H7 (cell line): ENCODE measurements at places on chromosomes 2 and 18. TPM values are rescaled to one million over a fixed set of nuclear protein-coding genes. Genes with fewer than 3 reads are reported as not detected.

DNA sequence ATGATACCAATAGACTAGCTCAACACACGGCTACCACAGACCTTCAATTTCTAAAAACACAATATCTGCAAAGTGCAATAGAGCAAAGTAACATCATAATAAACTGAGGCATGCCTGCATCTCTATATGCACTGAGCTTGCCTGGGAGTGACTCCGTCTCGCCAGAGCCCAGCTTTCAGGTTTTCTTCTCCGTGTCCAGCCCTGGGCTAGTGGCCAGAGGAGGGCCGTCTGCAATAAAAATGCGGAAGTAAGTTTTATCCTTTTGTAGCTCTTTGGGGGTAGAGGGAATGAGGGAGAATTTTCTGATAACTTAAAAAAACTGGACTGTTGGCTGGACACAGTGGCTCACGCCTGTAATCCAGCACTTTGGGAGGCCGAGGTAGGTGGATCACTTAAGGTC, 41.0 kb upstream of the GPR17 start:
- peak; percentile 5 for DNase-seq

- DNase-seq, result no peak
Measured at GRCh38 chr18:79725486-79725885, 45.9 kb downstream of the CTDP1 start.

DNA sequence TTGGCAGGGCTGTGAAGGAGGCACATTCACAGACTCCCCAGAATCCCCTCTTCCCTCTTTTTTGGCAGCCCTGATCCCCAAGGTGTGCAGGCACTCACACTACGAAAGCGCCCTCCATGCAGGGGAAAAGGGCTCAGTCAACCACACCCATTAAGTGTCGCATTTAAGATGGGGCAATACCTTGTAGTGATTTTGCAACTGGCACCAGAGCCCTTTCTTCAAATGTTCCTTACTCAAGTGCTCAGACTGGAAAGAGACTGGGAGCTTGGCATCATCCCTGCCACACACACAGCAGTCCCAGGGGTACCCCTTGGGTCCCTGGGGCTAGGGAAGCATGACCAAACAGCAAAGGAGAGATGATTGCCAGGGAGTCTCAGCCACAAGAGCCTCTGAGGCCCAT, 190.1 kb downstream of the HAUS1 start:
- DNase-seq, result no peak

DNA sequence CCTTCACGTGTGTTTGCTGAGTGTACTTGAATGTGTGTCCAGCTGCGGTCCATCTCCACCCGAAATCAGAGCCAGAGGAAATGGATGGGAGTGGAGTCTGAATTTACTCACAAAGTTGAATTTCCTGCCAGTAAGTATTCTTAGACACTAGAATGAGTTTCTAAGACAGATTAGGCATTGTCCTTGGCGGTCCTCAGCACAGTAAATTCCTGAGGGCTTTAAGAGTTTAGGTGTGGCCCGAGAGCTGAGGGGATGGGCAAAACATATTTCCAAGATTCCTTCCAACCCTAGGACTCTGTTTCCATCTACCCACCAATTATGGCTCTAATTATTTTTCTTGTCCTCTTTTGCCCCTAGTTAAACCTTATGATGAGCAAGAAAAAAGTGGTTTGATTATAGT, 90.3 kb upstream of the PHLPP1 start:
- no peak for DNase-seq

- no peak for DNase-seq
Measured at GRCh38 chr2:45919160-45919650, 267.7 kb downstream of the PRKCE start.

The CLEC4F gene
- not detected in 2 replicates for total RNA-seq

DNA sequence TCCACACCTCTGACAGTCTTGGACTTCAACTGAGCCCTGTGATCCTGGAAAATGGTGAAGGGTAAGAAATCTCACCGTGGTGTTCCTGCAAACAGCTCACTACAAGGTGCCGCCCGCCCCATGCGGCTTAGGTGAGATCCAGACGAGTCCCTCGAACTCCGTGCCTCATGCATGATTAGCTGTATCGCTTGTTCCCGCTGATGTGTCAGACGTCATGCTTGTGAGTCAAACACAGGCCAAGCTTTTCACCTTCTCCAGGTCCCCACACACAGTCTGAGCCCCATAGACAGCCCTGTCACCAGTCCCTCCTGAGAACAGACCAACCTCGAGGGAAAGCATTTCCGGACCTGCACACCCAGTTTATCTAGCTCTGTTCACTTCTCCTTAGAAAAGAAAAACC, 740.5 kb downstream of the GALR1 start:
- no peak for DNase-seq

GRCh38 chr2:98801286-98801685, 70.4 kb upstream of the MGAT4A start:
- DNase-seq, result no peak

The NDC80 gene
- total RNA-seq, result 40.9 and 59.3 TPM in 2 replicates
